ENCODE measurements at places on chromosomes 6 and 20. TPM values are rescaled to one million over a fixed set of nuclear protein-coding genes. Genes with fewer than 3 reads are reported as not detected.

The LKAAEAR1 gene
- not detected for total RNA-seq

The PPP1R14C gene
- not detected for total RNA-seq

The TBX18 gene
- total RNA-seq: 29.6 TPM

The C4A gene
- total RNA-seq: 6.9 TPM

The BANF2 gene
- not detected for total RNA-seq

The RPRD1B gene
- 17.4 TPM for total RNA-seq

The CPXM1 gene
- total RNA-seq: 13.2 TPM

The THBS2 gene
- total RNA-seq: 143 TPM

The CD93 gene
- 4.9 TPM for total RNA-seq

The COL9A1 gene
- total RNA-seq: not detected

The SLC22A2 gene
- not detected for total RNA-seq

The RAB22A gene
- 15.8 TPM for total RNA-seq

The RFX6 gene
- not detected for total RNA-seq

The PLEKHG1 gene
- total RNA-seq: 0.58 TPM
